Activated CD8-positive, alpha-beta memory T cell treated with anti-CD3 and anti-CD28 coated beads for 48 hours (primary cell): ENCODE measurements at places on chromosomes 16 and 17.

- DNase-seq: no peak
Measured at GRCh38 chr17:43907998-43908721, 824 bp upstream of the MPP2 start.

DNA sequence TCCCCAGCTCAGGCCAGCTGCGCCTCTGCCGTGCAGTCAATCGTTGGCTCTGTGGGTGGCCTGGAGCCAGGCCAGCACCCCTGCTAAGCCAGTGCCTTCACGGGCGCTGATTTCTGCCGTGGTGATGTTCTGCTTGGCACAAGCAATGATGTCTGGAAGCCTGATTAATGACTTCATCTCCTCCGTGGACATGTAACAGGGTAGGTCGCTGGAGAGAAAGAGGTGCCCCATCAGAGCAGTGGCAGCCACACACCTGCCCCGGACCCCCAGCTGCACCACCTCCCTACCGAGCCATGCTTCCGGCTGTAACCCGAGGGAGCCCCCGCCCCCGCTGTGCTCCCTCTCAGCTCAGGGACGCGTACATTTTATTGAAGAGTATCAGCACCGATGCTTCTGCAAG is 1.9 kb downstream of the ARL16 start:
- DNase-seq: no peak

DNA sequence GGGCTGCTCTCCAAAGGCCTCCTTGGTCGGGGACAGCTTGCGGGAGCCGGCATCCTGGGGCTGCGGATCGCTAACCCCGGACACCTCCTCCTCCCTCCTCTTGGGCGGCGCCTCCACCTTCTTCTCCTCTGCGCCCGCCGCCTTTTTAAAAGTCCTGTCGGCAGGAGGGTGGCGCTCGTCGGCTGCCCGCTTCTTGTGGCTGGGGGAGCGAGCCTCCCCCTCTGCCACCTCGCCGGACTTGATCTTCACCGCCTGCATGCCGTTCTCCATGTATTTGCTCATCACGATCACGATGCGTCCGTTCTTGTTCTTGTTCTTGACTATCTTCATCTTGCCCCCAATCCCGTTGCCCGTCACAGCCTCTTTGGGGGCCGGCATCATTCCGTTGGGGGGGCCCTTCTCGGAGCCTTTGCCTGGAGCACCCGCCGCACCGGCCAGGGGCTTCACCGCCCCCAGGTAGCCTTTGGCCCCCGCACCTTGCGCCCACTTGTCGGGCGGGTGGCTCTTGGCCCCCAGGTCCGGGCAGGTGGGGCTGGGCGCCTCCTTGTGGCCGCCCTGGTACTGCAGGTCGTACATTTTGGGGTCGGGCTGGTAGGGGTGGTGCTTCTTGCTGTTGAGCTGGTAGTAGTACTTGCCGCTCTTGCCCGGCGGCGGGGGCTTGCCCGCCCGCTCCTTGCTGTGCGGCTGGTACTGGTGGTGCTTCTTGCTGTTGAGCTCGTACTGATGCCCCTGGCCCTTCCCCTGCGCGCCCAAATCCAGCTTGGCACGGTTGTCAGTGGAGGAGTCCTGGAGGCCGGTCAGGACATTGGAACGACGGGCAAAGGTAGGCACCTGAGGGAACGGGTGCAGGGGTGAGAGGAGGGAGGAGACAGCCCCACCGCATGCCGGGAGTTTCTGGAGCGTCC is 4.4 kb downstream of the CBX4 start:
- DNase-seq: no peak

- DNase-seq: no peak
Measured at GRCh38 chr16:49484936-49485335, 111.3 kb downstream of the C16orf78 start.

DNA sequence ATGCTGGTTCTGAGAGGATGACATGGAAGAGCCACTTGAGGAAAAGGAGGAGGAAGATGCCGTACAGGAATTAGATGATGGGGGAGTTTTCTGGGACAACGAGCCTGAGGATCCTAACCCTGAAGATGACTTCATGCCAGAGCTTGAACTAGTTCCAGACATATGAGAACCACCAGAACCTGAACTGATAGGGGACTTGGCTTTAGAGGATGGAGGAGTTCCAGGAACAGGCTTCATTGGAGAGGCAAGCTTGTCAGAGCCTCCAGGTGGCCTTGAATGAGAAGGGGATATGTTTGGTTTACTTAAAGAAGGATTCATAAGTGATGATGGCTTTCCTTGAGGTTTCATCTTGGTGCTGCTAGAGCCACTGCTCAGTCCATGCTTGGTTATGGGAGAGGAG is 6.9 kb upstream of the FBXL20 start:
- DNase-seq: no peak
